Activated CD4-positive, alpha-beta T cell treated with anti-CD3 and anti-CD28 coated beads, Interleukin-2, amount 50 U/mL, for 48 hours (primary cell): ENCODE measurements at places on chromosomes 4 and X.

DNA sequence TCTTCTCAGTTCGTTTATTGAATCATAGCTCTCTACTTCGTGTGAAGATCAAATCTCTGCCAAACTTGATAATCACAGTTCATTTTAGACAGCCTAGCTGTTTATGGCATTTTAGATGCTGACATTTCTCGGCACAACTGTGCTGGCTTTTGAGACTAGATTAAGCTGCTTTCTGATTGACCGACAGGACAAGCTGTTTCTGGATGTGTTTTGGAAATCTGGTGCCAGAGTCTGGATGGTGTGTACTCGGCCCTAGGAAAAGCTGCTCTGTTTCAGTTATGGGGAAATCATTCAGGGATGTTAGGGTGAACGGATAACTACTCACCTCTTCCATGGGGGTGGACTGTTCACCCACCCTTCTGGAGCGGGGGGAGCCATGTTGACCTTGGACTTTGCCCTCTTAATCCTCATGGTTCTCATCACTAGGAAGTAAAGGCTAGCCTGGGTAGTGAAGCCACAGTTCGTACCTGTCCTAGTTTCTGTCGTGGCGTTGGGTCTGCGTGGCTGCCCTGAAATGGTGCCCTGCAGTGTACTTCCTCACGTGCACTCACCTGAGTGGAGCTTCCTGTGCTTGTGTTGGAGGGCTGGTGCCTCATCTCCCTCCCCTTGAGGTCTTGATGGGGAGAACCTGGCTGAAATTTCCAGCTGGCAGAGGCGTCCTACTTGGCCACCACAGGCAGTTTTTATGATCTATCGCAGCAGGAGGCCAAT lies 13.7 kb upstream of the WDR1 start:
- no peak for DNase-seq

- DNase-seq = no peak
Observed at GRCh38 chr4:15031993-15032675, 29.9 kb downstream of the CPEB2 start.

GRCh38 chrX:130604882-130605281 lies 203.1 kb downstream of the RBMX2 start:
- no peak for DNase-seq

GRCh38 chr4:173217727-173218126 lies 49.1 kb downstream of the GALNT7 start:
- DNase-seq = no peak

DNA sequence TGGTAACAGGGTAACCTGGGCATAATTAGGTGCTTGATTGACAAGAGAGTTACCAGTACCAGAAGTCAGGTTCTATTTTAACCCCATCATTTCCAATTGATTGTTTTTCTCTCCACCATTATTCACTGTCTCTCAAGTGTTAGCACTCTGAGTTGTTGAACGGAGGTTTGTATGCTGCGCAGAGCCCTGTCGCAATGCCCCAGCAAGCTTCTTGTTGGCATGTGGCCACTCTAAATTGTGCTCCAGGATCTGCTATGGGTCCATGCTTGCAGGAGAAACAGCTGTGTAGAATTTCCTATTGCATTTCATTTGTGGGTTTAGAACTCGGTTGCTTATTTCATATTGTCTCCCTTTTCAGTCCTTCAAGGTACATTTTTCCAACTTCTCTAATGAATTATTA lies 98.2 kb downstream of the KLHL8 start:
- no peak for DNase-seq

DNA sequence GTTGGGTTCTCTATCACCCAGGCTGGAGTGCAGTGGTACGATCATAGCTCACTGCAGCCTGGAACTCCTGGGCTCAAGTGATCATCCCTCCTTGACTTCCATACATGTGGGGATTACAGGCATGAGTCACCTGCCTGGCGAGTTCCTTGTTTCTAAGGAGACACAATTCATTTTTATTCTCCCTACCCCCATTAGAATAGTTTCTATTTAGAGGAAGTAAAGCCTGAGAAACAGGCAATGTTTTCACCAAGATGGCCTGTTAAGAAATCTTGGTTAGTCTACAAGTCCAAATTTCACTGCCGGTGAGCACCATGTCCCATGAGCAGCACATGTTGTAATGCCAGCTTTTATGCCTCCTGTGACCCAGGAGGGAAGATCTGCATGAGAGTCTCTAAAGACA lies 5.7 kb downstream of the CYBB start:
- no peak for DNase-seq

DNA sequence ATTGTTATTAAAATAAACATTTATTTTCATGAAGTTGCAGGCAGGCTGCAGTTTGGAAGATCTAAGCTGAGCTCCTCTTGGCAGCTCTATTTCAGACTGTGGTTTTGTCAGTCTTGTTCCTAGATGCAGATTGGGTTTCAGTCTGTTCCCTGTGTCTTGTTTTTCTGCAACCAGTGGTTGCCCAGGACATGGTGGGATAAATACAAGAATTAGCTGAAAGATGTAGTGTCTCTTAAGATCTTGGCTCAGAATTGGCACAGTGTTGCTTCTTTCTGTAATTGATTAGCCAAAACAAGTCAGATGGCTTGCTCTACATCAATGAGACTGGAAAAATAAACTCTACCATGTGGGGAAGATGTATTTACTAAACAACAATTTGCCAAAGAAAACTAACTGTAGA lies 283.0 kb upstream of the BOD1L1 start:
- DNase-seq = no peak

DNA sequence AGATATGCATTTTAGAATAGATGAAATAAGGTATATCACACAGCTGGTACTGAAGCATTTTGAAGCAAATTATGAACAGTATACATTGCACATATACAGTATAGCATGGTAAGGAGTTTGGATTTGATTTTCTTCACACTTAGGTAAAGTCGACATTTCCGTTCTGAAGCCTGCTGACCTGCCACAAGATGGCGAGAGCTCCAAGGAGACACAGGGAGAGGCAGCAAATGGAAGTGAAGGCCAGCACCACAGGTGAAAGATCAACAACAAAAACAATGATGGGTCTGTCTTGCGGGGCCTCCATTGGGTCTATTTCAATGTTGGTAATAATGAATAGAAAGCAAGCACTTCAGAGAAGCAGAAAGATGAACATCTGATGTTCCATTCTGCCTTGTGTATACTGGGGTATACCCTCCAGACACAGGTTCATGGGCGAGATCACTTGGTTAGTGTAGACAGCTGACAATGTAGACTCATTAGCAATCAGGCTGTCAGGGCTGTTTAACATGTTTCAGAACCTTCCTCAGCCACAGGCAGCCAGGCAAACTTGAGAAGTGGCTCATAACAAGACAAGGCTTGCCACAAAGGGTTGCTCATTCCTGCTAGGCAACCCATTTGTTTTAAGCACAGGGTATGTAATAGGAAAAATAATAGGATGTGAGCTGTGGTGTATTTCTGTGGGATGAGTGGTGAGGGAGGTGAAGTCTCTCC lies 21.4 kb upstream of the NOX1 start:
- peak; percentile 15 for DNase-seq

DNA sequence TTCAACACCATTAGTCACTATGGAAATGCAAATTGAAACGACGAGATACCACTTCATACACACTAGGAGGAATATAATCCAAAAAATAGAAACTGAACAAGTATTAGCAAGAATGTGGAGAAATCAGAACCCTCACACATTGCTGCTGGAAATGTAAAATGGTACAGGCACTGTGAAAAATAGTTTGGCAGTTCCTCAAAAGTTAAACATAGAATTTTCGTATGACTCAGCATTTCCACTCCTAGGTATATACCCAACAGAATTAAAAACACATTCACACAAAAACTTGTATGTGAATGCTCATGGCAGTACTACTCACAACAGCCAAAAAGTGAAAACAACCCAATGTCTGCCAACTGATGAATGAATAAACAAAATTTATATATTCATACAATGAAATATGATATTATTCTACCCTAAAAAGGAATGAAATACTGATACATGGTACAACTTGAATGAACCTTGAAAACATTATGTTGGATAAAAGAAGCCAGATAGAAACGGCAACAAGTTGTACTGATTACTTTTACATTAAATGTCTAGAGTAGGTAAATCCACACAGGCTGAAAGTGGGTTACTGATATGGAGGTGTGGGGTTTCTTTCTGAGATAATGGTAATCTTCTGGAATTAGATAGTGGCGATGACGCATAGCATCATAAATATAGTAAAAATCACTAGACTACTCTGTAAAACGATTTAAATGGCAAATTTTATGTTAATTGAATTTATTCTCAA lies 22.3 kb downstream of the TEC start:
- no peak for DNase-seq

DNA sequence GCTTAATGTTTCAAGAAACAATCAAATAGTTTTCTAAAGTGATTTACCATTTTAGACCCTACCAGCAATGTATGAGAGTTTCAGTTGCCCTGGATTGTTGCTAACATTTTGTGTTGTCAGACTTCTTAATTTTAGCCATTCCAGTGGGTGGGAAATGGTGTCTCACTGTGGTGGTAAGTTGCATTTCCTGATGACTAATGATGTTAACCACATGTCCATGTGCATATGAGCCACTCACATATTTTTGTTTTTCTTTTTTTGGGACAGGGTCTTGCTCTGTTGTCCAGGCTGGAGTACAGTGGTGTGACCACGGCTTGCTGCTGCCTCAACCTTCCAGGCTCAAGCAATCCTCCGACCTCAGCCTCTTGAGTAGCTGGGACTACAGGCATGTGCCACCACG lies 48.3 kb downstream of the MED28 start:
- DNase-seq = no peak

DNA sequence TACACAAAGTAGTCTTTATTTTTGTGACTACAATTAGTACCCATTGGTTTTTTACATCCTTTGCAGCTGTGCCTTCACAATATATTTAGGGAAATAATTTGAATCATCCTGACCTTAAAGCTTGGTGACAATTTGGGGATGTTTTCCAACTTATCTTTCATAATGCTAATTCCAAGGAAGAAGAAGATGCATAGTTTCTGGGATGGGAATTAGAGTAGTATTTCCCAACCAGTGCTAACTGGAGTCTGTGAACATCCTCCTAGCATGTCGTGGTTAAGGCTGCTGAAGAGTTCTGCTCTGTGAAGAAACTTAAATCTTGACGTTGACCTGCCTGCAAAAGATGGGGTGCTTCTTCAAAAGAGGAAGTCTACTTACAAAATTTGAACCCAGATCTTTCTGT lies 173.5 kb downstream of the ANK2 start:
- no peak for DNase-seq

GRCh38 chr4:140743194-140743931 lies 12.8 kb downstream of the TBC1D9 start:
- DNase-seq = no peak

GRCh38 chr4:52638717-52639116 lies 20.4 kb downstream of the USP46 start:
- no peak for DNase-seq

DNA sequence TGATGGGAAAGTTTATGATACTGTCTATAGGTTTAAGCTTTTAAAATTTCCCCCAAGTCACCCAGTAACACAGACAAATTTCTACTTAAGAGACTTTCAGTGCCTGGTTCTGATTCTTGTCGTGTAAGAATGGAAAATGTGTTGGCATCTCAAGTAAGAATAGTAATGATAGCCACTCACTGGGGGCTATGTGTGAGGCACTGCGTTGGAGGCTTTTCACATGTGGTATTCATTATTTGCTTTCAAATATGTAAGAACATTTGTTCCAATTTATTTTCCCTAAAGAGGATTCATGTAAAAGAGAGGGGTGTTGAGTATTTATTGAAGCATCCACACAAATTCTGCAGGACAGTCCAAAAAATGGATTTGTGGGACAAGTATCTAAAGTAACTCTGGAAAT lies 143.6 kb downstream of the FNIP2 start:
- DNase-seq = no peak

- DNase-seq = no peak
Observed at GRCh38 chr4:113616443-113616842, 145.1 kb downstream of the CAMK2D start.

DNA sequence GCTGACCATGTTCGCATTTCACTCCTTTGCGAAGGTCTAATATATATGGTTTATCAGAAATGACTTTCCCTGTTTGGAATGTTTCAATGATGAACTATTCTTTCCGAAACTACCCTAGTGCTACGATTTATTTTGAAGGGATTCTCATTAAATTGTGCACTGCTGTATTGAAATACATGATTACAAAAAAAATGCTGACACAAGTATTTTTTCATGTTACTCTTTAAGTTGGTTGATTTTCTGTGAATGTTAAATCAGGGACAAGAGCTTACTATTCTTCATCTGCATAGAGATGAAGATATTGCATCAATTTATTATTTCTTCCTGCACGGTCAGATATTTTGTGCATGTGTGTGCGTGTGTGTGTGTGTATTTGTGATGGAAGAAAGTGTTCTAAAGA lies 731.5 kb upstream of the AGA start:
- no peak for DNase-seq

GRCh38 chrX:24002792-24003191 lies 24.2 kb downstream of the KLHL15 start:
- DNase-seq = no peak

GRCh38 chr4:184409911-184410692 lies 64.2 kb downstream of the IRF2 start:
- DNase-seq = no peak

DNA sequence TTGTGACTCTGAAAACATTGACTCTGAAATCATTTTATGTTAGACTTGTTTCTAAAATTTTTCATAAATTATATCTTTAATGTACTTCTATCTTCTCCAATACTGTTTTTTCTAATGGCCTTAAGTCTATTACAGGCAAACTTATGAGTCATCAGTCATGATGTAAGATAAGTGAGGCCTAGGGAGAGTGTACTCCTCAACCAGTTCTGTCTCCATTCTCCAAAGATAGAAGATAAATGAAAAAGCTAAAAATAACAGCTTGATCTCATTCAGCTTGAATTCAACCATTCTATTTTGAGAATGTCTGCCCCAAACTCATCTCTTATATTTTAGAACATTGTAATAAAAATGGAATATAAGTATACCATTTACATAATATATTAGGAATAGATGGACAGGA lies 34.5 kb downstream of the STBD1 start:
- no peak for DNase-seq

- no peak for DNase-seq
Observed at GRCh38 chr4:120611092-120611491, 311.4 kb downstream of the PRDM5 start.

- DNase-seq = no peak
Observed at GRCh38 chrX:287670-288069, 6.5 kb downstream of the PLCXD1 start.

DNA sequence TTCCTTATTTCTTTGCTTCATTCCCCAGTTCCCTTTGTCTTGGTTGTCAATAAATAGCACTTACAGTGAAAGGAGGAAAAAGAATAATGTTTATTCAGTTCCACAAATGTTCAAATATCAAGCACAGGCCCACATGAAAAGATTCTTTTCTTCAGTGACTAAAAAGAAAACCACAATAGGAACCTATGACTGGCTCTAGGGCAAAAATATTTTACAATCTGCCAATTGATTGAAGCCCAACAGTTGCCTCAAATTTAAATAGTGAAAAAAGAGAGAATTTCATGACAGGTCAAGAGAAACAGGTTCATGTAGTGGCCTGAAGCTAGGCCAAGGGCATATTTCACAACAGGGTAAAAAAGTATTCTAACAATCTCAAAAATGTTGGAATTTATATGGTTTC lies 553.8 kb downstream of the CENPC start:
- no peak for DNase-seq

GRCh38 chr4:15735536-15735935 lies 32.7 kb downstream of the BST1 start:
- DNase-seq = no peak

GRCh38 chr4:1170976-1171310 lies 1.4 kb downstream of the SPON2 start:
- no peak for DNase-seq

GRCh38 chr4:125091-125771 lies 930 bp downstream of the ZNF718 start:
- DNase-seq = peak; percentile 27

- DNase-seq = no peak
Observed at GRCh38 chr4:3338321-3338838, 45.6 kb downstream of the RGS12 start.

GRCh38 chr4:6732441-6733357 lies 16.7 kb downstream of the BLOC1S4 start:
- no peak for DNase-seq
